ENCODE measurements at places on chromosomes 3 and 15.

DNA sequence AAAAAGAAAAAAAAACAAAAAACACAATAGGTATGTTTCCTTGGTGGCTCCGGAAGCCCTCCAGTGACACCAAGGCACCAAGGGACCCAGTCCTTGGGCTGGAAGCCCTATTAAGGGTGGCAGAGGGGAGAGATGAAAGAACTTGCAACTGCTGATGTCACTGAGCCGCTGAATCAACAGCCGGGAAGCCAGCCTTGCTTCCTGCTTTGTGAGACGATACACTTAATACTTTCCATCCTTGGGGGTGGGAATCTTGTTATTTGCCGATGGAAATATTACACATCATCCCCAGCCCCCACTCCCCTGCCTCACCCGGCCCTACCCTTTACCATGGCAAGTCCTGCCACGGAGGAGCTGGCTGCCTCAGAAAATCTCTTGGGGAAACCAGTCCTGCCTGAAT lies 5.6 kb upstream of the ISLR2 start:
- DNase-seq: no peak

DNA sequence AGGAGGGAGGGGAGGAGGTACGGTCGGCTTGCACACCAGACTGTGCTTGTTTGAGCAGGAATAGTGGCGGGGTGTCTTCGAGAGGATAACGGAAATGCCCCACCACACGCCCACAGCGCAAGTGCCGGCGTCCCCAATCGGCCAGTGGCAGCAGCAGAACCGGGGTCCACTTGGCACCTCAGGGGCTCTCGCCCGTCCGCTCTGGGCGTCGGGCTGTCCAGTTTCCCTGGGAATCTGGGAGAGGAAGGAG lies 53.7 kb downstream of the CCDC54 start:
- DNase-seq: peak; percentile 41

GRCh38 chr3:85081191-85081906 lies 122.6 kb downstream of the CADM2 start:
- DNase-seq: no peak

- DNase-seq: no peak
These were observed 36.3 kb upstream of the SGO1 start for GRCh38 chr3:20222274-20222673.

DNA sequence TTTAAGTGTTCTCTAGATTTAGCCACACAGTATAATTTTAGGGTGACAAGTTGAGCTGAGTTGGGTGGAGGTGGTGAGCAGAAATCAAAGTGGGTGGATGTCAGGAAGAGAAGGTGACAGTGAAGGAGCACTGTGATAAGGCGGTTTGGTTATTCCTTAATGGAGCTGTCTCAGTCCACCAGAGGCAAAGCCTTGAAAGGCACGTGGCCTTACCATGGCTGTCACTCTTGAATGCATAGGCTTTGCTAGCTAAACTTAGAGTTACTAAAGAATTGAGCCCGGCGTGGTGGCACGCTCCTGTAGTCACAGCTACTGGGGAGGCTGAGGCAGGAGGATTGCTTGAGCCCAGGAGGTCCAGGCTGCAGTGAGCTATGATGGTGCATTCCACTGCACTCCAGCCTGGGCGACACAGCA lies 560 bp upstream of the TTLL13 start:
- DNase-seq: no peak

- DNase-seq: peak; percentile 24
These were observed 192.5 kb downstream of the GOLGA6L6 start for GRCh38 chr15:20348900-20349773.

Data from GM13977 (cell line).